ENCODE measurements at places on chromosomes 3 and 15. TPM values are rescaled to one million over a fixed set of nuclear protein-coding genes. Genes with fewer than 3 reads are reported as not detected.

- no peak overlapping the region for H3K4me3 ChIP-seq
- H3K4me1 ChIP-seq: peaks cover 15% of the 10 kb centered on the region
- peaks cover 62% of the 10 kb centered on the region for H3K36me3 ChIP-seq
- no peak overlapping the region for H3K27ac ChIP-seq
Measured at GRCh38 chr3:33392703-33393125, 47.5 kb downstream of the UBP1 start.

- no peak for DNase-seq
- H3K4me1 ChIP-seq: peaks cover 3% of the 10 kb centered on the region
- H3K36me3 ChIP-seq: peaks cover 13% of the 10 kb centered on the region
- no peak overlapping the region for H3K27ac ChIP-seq
- H3K27me3 ChIP-seq: no peaks in the 10 kb centered on the region
- H3K4me3 ChIP-seq: no peak overlapping the region
Measured at GRCh38 chr3:195876297-195877064, 31.9 kb downstream of the TNK2 start.

DNA sequence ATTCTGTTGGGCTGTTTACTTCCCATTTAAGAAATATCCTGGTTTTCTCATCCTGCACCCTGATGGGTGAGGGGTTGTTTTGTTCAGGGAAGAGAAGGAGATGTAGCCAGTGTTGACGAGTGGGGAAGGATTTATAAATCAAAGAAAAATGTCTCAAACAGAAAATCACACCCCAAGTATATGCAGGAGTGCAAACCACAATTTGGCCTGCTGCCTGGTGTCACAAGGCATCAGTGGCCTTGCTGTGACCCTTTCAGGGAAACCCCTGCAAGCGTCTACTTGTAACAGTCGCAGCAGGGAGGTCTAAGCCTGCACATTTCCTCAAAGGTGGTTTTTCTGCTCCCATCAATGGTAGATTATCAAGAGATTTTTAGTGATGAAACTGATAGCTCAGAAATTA lies 132.6 kb upstream of the LRRN1 start:
- no peaks in the 10 kb centered on the region for H3K27me3 ChIP-seq
- no peaks in the 10 kb centered on the region for H3K36me3 ChIP-seq
- DNase-seq: no peak
- H3K4me1 ChIP-seq: no peaks in the 10 kb centered on the region

DNA sequence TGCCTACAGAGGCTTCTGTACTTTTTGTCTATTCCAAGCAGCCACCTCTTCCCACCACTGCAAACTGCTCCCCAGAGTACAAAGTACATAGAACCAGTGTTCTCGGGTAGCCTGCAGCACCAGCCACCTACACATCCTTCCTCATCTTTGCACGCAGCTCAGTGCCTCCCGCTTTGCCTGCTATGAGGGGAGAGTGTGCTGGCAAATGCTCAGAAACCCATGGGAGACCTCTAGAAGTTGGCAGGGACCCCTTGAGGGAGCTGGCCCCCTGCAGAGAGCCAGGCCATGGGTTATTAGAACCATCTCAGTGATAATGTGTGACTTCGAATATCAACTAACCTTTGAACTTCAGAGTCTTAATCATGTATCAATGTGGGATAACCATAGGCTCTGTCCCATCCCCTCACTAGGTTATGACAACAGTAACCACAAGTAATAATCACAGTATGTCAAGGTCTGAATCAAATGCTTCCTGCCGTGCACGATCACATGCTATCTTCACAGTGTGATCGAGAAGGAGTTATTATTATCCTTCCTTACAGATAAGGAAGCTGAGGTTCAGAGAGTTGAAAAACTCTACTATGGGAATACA lies 22.8 kb upstream of the SMAD3 start:
- H3K27ac ChIP-seq: no peak overlapping the region
- peaks cover 6% of the 10 kb centered on the region for H3K36me3 ChIP-seq
- no peak for DNase-seq
- H3K27me3 ChIP-seq: peaks cover 13% of the 10 kb centered on the region
- H3K4me3 ChIP-seq: no peak overlapping the region
- H3K4me1 ChIP-seq: peaks cover 44% of the 10 kb centered on the region

- H3K4me3 ChIP-seq: no peak overlapping the region
- no peak for DNase-seq
- peaks cover 13% of the 10 kb centered on the region for H3K27me3 ChIP-seq
- H3K4me1 ChIP-seq: no peaks in the 10 kb centered on the region
Measured at GRCh38 chr3:155390351-155390750, 96.9 kb upstream of the STRIT1 start.

GRCh38 chr3:100850701-100851100 lies 141.4 kb downstream of the TFG start:
- no peak for DNase-seq
- H3K4me1 ChIP-seq: peaks cover 3% of the 10 kb centered on the region
- no peak overlapping the region for H3K27ac ChIP-seq
- H3K4me3 ChIP-seq: no peak overlapping the region

DNA sequence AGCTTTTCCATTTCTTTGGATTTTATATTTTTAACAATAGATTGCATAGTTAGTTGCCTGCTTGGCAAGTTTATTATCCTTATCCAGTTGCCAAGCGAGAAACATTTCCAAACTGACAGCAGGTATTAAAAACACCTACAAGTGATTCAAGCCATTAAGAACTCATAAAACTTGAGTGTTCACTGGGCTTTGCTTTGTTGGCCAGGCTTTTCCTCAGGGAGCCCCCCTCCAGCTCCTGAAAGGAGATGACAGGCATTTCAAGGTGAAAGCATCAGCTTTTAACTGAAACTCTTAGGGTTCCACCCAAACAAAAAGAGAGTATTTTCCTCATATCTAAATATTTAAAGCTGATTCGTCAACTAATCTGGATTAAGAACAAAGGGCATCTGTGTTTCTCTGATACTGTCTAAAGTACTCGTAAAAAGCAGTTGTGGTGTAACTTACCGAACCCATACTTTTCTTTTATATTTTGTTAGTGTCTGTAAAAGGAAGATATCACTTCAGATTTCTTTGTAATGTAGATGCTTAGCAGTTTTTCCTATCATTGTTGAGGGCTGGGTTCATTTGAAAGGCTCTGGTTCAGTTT lies 363.4 kb downstream of the OTOL1 start:
- DNase-seq: no peak
- no peak overlapping the region for H3K27ac ChIP-seq
- no peaks in the 10 kb centered on the region for H3K36me3 ChIP-seq
- no peaks in the 10 kb centered on the region for H3K27me3 ChIP-seq
- H3K4me1 ChIP-seq: no peaks in the 10 kb centered on the region

GRCh38 chr3:53178246-53178645 lies 17.2 kb downstream of the PRKCD start:
- DNase-seq: no peak
- no peaks in the 10 kb centered on the region for H3K4me1 ChIP-seq
- no peak overlapping the region for H3K4me3 ChIP-seq
- no peaks in the 10 kb centered on the region for H3K27me3 ChIP-seq
- no peaks in the 10 kb centered on the region for H3K36me3 ChIP-seq

DNA sequence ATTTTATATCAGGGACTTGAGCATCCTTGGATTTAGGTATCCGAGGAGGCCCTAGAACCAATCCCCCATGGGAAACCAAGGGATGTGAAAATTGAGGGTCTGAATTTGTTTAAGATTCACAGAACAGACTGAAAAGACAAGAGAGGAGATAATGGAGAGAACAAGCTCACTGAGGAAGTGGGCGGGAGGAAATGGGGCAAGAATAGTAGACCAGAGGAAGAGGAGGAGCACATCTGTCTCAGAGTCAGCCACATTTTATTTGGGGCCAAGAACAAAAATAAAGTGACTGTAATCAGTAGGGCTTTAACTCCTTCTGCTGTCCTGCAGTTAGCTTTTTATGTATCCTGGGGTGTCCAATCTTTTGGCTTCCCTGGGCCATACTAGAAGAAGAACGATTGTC lies 63.8 kb downstream of the BLM start:
- H3K4me3 ChIP-seq: peak overlapping the region; percentile 8
- H3K4me1 ChIP-seq: peaks cover 37% of the 10 kb centered on the region
- peaks cover 66% of the 10 kb centered on the region for H3K36me3 ChIP-seq
- peak overlapping the region; percentile 77 for H3K27ac ChIP-seq

- no peaks in the 10 kb centered on the region for H3K27me3 ChIP-seq
- no peak overlapping the region for H3K4me3 ChIP-seq
- no peak overlapping the region for H3K27ac ChIP-seq
- H3K36me3 ChIP-seq: no peaks in the 10 kb centered on the region
- H3K4me1 ChIP-seq: peaks cover 12% of the 10 kb centered on the region
Measured at GRCh38 chr3:178967177-178967532, 104.5 kb downstream of the ZMAT3 start.

DNA sequence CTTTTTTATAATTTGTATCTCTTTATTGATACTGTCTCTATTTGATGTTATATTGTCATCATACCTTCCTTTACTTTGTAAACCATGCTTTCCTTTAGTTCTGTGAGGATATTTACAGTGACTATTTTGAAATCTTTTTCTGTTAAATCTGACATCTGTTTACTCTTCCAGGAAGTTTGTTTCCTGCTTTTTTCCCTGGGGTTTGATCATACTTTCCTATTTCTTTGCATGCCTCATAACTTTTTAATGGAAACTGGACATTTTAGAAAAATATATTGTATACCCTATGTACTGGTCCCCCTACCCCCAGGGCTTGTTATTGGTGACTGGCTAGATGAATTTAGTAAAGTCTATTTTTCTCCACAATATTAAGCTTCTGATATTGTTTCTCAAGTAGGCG lies 115.1 kb downstream of the C3orf70 start:
- no peaks in the 10 kb centered on the region for H3K4me1 ChIP-seq
- H3K27ac ChIP-seq: no peak overlapping the region
- H3K27me3 ChIP-seq: no peaks in the 10 kb centered on the region
- H3K4me3 ChIP-seq: no peak overlapping the region
- peaks cover 37% of the 10 kb centered on the region for H3K36me3 ChIP-seq
- DNase-seq: no peak

- H3K4me1 ChIP-seq: no peaks in the 10 kb centered on the region
- H3K27ac ChIP-seq: no peak overlapping the region
- no peaks in the 10 kb centered on the region for H3K36me3 ChIP-seq
- no peak for DNase-seq
- H3K27me3 ChIP-seq: peaks cover 35% of the 10 kb centered on the region
Measured at GRCh38 chr15:67870868-67871408, 31.1 kb upstream of the RNU6-1 start.

GRCh38 chr3:107791027-107791426 lies 268.3 kb downstream of the BBX start:
- no peak overlapping the region for H3K27ac ChIP-seq
- H3K36me3 ChIP-seq: peaks cover 24% of the 10 kb centered on the region
- no peak overlapping the region for H3K4me3 ChIP-seq

GRCh38 chr3:188721990-188722389 lies 449.8 kb upstream of the TPRG1 start:
- no peak overlapping the region for H3K4me3 ChIP-seq
- DNase-seq: no peak
- peaks cover 15% of the 10 kb centered on the region for H3K4me1 ChIP-seq
- no peaks in the 10 kb centered on the region for H3K36me3 ChIP-seq
- no peak overlapping the region for H3K27ac ChIP-seq

GRCh38 chr15:35299059-35299735 lies 214.1 kb upstream of the NANOGP8 start:
- no peaks in the 10 kb centered on the region for H3K4me1 ChIP-seq
- H3K36me3 ChIP-seq: no peaks in the 10 kb centered on the region
- no peaks in the 10 kb centered on the region for H3K27me3 ChIP-seq
- no peak overlapping the region for H3K27ac ChIP-seq
- no peak overlapping the region for H3K4me3 ChIP-seq

- peaks cover 8% of the 10 kb centered on the region for H3K27me3 ChIP-seq
- no peak overlapping the region for H3K27ac ChIP-seq
- no peaks in the 10 kb centered on the region for H3K36me3 ChIP-seq
- DNase-seq: no peak
- peaks cover 5% of the 10 kb centered on the region for H3K4me1 ChIP-seq
- H3K4me3 ChIP-seq: no peak overlapping the region
Measured at GRCh38 chr3:111971533-111972130, 7.2 kb upstream of the ABHD10 start.

GRCh38 chr15:49435174-49435573 lies 12.1 kb downstream of the FGF7 start:
- no peak overlapping the region for H3K27ac ChIP-seq
- H3K36me3 ChIP-seq: no peaks in the 10 kb centered on the region
- no peaks in the 10 kb centered on the region for H3K4me1 ChIP-seq
- DNase-seq: no peak

Gene SUSD5
- total RNA-seq: not detected

Gene CSTA
- total RNA-seq: not detected

Gene CHDH
- 0.40 TPM for total RNA-seq

Gene P3H2
- not detected for total RNA-seq

Gene TFRC
- total RNA-seq: 234 TPM

Gene IQCF5
- not detected for total RNA-seq

Gene SNX22
- 0.60 TPM for total RNA-seq

Gene C2CD4B
- total RNA-seq: not detected

Gene RBPMS2
- not detected for total RNA-seq

Gene IL20RB
- total RNA-seq: 1.6 TPM

Gene UQCC5
- total RNA-seq: 11.7 TPM

Gene CD96
- 271 TPM for total RNA-seq

All from activated CD4-positive, alpha-beta T cell treated with anti-CD3 and anti-CD28 coated beads, Interleukin-2, amount 10 ng/mL, durations not matched to agents 7 days and 5 days (primary cell).